ENCODE measurements at places on chromosomes 2 and 18.

- no peak for DNase-seq
These were observed 34.4 kb downstream of the MAP2 start for GRCh38 chr2:209458008-209458979.

- no peak for DNase-seq
These were observed 64.9 kb downstream of the LPIN2 start for GRCh38 chr18:2948038-2948437.

GRCh38 chr2:203444738-203445137, 90.4 kb downstream of the RAPH1 start:
- no peak for DNase-seq

- no peak for DNase-seq
These were observed 2.4 kb downstream of the MAP4K4 start for GRCh38 chr2:101699755-101700461.

DNA sequence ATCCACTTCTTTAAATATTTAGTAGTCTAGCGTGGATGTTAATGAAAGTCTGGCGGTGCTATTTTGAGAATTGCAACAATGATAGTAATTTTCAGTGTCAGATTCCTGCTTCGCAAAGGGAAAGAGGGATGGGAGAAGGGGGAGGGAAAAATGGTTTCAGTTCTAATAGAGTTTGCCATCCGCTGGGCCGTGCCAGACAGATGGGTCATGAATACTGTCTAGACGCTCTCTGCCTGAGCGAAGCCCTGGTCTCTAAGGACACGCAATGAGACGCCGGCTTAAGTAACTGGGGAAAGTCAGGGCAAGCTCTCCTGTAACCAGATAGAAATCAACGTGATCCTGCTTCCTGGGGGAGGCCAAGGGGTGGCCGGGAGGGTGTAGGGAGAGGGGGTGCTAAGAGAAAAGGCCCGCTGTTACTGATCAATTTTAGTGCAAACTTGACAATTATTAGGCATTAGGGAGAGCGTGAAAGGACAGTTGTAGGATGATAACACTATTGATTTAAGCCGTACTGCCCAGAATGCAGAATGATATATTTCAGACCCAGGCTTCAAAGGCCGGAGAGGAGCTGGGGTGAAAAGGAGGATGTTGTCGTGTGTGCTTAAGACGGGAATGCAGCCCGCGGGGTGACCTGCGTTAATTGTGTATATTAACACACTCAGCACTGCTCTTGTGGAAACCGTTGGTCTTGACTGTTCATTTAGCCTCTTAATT, 229.2 kb downstream of the LDLRAD4 start:
- DNase-seq = peak; percentile 15

DNA sequence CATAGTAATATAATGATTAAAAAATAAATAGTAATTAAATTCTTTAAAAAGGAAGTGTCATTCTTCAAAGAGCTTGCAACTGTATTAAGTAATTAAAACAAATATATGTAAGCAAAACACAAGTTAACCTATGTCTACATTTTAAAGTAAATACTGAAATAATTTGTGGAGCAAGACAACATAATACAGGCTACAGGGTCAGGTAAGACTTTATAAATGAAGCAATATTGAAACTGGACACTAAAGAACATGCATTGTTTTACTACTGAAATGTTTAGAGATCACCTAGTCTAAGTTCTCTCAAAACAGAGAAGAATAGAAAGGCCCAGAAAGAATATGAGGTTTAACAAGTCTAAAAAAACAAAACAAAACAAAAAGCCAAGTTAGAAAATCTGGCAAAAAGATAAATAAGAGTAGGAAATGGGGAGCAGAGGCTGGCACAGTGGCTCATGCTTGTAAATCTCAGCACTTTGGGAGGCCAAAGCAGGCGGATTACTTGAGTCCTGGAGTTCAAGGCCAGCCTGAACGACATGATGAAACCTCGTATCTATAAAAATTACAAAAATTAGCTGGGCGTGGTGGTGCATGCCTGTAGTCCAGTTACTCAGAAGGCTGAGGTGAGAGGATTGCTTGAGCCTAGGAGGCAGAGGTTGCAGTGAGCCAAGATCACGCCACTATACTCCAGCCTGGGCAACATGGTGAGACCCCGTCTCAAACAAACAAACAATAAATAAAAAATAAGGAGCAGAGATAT, 34.4 kb downstream of the VPS54 start:
- DNase-seq = no peak

- DNase-seq = no peak
These were observed 26.4 kb downstream of the TBC1D8 start for GRCh38 chr2:101124643-101125366.

Measured in NCI-H146 (cell line).